ENCODE measurements at places on chromosomes 13 and 19. TPM values are rescaled to one million over a fixed set of nuclear protein-coding genes. Genes with fewer than 3 reads are reported as not detected.

ADAT3 gene
- 11.9 TPM for total RNA-seq

CEACAM3 gene
- total RNA-seq: 3.1 TPM

CEACAM8 gene
- 1.2 TPM for total RNA-seq

URI1 gene
- 60.8 TPM for total RNA-seq

GTF2F2 gene
- total RNA-seq: 21.3 TPM

SH2D3A gene
- 30.6 TPM for total RNA-seq

SIGLECL1 gene
- not detected for total RNA-seq

BCAM gene
- total RNA-seq: 225 TPM

ZNF793 gene
- 5.3 TPM for total RNA-seq

PLPP2 gene
- total RNA-seq: 14.1 TPM

ADGRE3 gene
- total RNA-seq: 1.6 TPM

KLK6 gene
- not detected for total RNA-seq

SULT2A1 gene
- 0.15 TPM for total RNA-seq

PHF11 gene
- 46.1 TPM for total RNA-seq

AZU1 gene
- total RNA-seq: 9.8 TPM

SNRPA gene
- total RNA-seq: 77.4 TPM

SOX1 gene
- not detected for total RNA-seq

SLC8A2 gene
- 0.26 TPM for total RNA-seq

BICRA gene
- 16.1 TPM for total RNA-seq

PLIN5 gene
- 7.5 TPM for total RNA-seq

WASF3 gene
- 14.4 TPM for total RNA-seq

ATP4A gene
- total RNA-seq: not detected

PSG1 gene
- not detected for total RNA-seq

NLRP11 gene
- total RNA-seq: not detected

TJP3 gene
- total RNA-seq: 42.8 TPM

HIPK4 gene
- total RNA-seq: 0.43 TPM

NECTIN2 gene
- 90.4 TPM for total RNA-seq

KISS1R gene
- not detected for total RNA-seq

PEG3 gene
- total RNA-seq: 5.0 TPM

OR7D2 gene
- total RNA-seq: not detected

TMEM205 gene
- 101 TPM for total RNA-seq

ZNF43 gene
- total RNA-seq: 29.2 TPM

ZSWIM4 gene
- total RNA-seq: 10.5 TPM

CAPN12 gene
- 2.0 TPM for total RNA-seq

ZNF320 gene
- total RNA-seq: 16.2 TPM
